Kidney capillary endothelial cell (primary cell): ENCODE measurements at places on chromosomes 3 and 15.

- DNase-seq = no peak
Measured at GRCh38 chr15:101246824-101247745, 4.8 kb downstream of the CHSY1 start.

DNA sequence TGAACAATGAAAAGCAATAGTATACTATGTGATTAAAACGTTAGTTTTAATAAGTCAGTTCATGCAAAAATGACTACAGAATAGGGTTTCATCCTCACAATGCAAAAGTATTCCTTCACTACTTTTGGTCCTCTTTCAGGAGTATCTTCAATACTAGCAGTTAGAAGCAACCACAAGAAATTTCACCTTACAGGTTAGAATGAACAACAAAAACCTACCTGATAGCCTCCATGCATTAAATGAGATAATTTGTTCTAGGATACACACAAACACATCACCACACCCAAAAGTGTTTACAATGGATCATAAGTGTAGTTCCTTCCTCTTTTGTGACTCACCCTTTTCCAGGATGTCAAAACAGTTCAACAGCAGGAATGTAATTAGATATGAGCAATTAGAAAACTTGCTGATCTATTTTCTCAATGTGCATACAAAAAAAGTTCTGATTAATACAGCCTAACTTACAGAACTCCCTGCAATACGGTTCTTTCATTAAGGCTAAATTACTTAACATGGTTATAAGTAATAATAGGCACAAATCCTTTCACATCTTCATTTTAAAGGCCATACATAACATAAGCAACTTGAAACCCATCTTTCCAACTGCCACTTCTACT, 21.6 kb downstream of the UACA start:
- peak; percentile 85 for DNase-seq

GRCh38 chr3:161067335-161067734, 37.8 kb downstream of the B3GALNT1 start:
- no peak for DNase-seq

GRCh38 chr3:71484452-71484851, 99.1 kb downstream of the FOXP1 start:
- no peak for DNase-seq

DNA sequence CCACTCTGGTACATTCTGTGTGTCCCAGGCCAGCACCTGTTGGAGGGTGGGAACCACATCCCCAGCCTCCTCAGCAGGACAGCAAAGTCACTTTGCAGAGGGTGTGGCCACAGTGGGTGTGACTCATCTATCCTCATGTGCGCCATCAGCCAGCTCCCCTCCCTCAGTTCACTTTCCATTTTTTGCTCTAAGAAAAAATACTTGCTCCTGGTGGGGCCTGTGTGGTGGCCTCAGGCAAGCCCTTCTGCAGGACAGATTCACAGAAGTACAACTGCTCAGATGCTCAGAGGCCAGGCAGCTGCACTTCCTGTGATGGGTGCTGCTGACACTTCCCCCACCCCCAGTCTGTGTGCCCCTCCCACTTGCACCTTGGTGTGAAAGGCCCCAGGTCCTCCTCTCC, 78.3 kb upstream of the ALDH1L1 start:
- no peak for DNase-seq

DNA sequence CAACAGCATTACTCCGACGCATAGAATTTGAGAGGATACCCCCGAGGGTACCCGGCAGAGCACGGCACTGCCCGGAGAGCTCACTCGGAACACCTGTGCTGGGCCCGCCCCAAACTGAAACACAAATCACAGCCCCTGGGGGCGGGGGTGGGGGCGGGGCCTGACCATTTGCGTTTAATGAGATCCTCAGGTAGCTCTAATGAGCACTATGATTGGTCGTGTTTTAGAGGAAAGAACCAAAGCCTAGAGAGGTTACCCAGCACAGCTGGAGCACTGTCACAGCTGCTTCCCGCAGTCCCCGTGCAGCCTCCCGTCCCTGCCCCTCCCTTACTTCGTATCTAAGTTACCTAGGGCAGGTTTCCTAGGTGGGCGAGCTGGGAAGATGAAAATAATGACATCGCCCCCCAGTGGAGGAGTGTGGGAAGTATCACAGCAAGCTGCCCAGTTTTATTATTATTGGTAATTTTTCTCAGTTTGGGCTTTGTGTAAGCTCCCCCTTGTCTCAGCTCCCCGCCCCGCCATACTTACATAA, 187.1 kb downstream of the PDE8A start:
- no peak for DNase-seq

DNA sequence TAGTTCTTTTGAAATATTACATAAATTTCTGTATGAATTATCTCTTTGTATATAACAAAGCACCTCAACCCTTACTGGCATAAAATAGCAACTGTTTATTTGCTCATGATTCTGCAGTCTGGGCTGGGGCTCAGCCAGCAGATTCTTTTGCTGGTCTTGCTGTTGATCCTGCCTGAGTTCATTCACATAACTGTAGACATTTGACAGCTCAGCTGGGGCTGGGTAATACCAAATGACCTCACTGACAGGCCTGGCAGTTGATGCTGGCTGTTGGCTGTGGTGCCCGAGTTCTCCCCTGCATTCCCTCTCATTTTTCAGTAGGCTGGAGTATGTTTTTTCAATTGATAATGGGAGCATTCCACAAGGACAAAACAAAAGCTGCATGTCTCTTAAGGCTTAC, 449.9 kb upstream of the GOLIM4 start:
- no peak for DNase-seq

GRCh38 chr15:39331584-39331983, 249.3 kb upstream of the THBS1 start:
- no peak for DNase-seq

DNA sequence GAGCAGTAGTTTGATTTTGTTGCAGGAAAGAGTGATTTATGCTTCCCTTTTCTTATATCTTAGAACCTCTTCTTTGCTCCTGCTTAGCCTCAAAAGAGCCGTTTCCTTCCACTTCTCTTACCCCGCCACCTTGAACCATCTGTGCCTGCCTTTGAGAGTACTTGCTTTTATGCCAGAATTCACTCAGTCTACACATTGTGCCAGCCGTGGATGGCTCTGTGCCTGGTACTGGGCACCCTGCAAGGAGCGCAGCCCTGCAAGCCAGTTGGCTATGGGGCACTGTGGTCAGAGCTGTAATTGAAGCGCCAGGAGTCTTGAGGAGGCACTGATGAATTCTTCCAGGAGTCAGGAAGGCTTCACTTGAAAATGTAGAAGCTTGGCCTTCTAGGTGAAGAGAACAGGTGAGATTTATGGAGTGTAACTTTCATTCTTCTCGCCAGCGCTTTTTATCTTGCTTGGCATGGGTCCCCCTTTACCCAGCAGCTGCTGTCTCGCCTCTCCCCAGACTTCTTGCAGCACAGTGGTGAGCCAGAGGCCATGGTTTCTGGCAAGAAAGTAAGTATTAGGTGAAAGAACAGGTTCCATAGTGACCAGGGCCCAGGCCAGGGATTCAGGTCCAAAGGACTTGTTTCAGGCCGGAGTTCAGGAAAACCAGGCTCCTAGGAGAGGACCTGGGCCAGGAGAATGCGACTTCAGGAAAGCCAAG, 4.9 kb downstream of the TMED3 start:
- DNase-seq = no peak

- no peak for DNase-seq
Measured at GRCh38 chr15:60454824-60455223, 24.1 kb downstream of the ICE2 start.

- peak; percentile 35 for DNase-seq
Measured at GRCh38 chr3:124351430-124352148, 359.7 kb upstream of the ROPN1 start.

GRCh38 chr3:168239287-168239686, 143.6 kb upstream of the GOLIM4 start:
- no peak for DNase-seq

DNA sequence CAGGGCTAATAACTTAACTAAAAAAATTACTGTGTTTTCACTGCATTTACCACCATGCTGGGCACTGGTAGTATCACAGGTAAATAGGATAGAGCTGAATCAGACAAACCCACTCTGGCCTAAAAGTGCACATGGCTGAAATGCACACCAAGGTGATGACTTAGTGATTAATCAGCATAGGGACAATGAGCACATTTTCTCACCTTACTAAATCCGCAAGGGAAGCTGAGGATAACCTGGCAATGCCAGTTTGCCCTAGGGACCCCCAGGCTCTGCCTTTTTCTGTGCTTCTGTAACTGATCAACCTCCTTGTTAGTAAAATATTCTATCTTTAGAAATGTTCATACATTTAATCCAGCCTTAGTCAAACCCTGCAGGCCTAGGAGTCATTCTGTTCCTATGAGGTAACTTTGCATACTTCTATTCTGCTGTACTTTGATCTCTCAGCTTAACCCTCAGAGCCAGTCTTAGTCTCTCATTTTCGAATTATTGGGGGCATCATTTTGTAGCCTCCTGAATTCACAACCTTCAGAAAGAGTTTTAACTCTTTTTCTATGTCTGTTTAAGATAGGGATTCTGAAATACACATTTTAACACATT, 562.9 kb upstream of the KCNMB2 start:
- DNase-seq = no peak

DNA sequence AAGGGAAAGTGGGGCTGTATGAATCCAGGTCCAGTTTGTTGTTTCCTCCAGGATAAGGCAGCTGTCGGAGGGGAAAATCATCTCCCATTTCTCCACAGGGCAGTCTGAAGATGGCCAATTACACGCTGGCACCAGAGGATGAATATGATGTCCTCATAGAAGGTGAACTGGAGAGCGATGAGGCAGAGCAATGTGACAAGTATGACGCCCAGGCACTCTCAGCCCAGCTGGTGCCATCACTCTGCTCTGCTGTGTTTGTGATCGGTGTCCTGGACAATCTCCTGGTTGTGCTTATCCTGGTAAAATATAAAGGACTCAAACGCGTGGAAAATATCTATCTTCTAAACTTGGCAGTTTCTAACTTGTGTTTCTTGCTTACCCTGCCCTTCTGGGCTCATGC, 911 bp downstream of the CCRL2 start:
- no peak for DNase-seq

DNA sequence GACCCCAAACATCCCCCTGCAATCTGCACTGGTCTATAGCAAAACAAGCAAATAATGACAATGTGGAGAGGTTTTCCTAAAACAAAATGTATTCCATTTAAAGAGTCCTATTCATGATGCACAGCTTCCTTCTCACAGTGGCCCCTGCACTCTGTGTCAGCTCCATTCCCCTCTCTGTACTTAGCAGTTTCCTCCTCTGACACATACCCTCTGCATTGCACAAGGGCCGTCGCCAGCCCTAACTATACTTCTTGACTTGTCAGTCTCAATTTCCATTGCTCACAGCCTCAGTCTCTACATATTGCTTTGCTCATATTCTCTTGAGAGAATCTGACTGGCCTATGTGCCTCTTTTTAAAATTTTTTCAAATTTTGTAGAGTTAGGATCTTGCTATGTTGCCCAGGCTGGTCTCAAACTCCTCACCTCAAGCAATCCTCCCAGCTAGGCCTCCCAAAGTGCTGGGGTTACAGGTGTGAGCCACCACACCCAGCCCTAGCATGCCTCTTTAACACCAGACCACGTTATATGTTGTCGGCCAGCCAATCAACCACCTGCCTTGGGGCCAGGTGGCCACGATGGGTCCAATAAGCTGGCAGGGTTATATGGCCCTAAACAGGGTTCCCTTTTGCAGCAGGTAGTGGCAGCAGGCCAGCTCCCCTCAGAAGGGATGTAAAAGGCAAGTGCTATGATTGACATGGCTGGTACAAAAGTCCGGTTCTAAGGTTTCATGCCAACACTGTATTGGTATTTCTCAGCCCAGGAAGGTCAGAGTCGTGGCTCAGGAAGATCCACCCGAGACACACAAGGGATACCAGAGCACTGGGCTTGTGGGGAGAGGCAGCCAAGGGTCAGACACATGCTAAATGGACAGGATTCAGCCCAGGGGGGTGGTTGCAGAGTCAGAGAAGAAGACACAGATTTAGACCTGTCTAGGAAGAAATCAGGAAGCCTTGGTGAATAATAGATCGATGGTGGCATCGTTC, 59.0 kb upstream of the SMAD3 start:
- peak; percentile 62 for DNase-seq

DNA sequence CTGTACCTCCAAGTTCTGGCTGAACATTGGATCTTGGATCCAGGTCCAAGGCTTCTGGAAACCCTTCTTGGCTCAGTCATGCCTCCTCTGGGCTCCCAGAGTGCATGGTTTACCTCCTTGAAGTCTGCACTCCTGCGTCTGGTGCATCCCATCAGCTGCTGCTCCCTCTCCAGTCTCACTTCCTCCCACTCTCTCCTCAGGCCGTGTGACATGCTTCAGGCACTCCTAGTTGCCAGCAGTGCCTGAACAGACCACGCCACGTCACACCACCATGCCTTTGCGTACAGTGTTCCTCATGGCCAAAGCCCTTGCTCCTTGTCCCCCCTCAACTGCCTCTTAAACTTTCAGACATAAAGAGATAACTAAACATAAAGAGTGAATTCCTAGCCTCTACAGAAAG, 5.7 kb downstream of the GPR27 start:
- no peak for DNase-seq
